ENCODE measurements at places on chromosomes 2 and 18.

GRCh38 chr2:129008055-129008880 lies 689.6 kb upstream of the HS6ST1 start:
- no peak for DNase-seq

DNA sequence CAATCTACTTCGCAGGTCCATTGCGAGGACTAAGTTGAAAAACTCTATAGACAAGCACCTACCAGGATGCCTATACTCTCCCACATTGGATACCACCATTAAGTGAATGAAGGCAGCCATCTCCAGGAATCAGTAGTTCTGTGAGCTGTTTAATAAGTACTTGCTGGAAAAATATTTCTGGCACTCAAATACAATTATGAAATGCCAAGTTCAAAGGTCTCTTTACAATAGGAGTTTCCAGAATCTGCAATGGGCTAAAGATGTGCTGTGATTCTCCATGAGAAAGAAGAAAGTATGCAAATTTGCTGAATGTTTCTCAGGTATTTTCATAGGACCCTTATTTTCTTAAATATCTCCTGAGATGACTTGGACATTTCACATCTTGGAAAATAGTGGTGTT lies 103.0 kb downstream of the AP1S3 start:
- no peak for DNase-seq

- no peak for DNase-seq
These were observed 44.1 kb downstream of the MRPS5 start for GRCh38 chr2:95077530-95077825.

- no peak for DNase-seq
These were observed 447.6 kb upstream of the TCF4 start for GRCh38 chr18:56035546-56035945.

DNA sequence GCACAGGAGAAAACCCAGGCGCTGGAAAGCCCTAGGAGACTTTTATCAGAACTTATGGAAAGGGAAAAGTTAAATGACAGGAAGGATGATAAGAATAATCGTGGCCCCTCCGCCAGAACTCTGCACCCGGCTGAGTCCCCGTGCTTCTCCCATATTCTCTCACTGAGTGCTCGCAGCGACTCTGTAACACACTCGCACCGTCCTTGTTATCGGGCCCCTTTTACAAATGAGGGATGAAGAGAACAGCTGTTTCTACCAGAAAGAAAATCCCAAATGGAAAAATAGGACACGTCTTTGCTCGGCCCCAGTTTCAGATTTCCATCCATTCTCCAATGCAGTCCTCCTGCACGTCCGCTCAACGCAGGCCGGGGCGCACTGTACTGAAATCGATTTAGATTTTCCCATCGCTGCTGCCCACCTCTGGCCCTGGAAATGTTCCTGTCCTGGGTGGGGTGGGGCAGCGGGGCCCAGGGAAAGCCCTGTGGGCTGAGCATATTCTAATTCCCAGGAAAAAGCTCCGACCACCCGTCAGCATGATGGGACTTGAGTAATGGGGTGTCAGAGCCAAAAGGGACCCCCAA lies 66.4 kb downstream of the KCNF1 start:
- DNase-seq: no peak

GRCh38 chr2:12665334-12665733 lies 51.4 kb upstream of the TRIB2 start:
- DNase-seq: no peak

DNA sequence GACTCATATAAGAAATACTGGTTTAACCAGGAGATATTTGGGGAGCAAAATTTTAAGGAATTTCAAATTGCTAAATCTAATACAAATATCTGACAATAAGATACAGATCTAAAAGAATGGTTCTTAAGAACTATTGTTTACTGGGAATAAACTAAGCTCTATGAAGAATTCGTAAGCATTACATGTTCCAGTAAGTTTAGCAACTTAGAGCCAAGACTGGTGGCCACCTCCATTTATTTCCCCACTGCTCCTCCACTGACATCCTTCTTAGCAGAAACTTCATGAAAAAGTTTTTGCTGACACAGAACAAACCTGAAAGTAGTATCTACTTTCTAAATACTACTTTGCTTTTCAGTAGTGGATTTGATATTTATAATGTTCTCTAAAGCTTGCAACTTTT lies 83.0 kb downstream of the ACSL3 start:
- no peak for DNase-seq

DNA sequence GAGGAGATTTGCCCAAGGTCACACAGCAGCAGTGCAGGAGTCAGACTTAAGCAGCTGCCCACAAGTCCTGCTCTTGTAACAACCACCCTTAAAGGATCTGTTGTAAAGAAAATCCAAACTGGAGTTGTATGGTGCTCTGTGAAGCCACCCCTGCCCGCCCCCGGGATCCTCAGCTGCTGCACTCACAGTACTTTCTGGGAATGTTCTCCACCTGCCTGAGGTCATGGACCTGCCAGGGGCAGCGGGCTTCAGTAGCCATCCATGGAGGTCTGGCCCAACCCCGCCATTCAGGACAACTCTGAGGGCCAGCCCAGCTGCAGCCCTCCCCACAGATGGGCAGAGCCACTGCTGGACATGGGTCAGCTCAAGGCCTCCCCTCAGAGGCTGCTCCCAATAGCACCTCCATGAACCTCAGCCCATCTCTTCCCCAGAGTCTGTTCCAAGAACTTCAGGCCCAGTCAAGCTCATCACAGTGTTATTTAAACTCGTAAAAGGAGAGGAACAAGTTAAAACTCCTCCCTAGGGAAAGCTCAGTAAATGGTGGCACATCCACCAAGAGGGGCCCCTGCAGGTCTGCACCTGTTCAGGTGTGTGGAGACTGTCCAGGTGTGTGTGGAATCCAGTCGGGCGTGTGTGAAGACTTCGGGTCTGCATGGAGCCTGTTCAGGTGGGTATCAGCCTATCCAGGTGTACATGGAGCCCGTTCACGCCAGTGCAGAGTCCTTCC lies 39.4 kb upstream of the GPC1 start:
- DNase-seq: no peak

DNA sequence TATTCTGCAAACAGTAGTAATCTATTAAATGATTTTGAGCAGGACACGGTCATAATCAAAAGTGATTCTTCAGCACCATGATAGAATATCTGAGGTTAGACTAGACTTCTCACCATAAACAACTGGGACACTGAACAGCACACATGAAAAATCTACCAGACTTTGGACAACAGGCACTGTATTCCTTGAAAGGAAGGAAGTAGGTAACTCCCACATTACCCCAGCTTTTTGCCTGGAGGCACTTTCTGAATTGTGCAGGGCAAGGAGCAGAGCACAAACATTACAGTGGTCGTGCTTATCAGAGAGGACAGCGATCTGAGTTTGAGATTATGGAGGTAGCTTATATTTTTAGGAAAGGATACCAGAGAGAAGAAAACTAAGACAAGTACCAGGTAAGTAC lies 25.3 kb upstream of the IL1RL1 start:
- DNase-seq: no peak

DNA sequence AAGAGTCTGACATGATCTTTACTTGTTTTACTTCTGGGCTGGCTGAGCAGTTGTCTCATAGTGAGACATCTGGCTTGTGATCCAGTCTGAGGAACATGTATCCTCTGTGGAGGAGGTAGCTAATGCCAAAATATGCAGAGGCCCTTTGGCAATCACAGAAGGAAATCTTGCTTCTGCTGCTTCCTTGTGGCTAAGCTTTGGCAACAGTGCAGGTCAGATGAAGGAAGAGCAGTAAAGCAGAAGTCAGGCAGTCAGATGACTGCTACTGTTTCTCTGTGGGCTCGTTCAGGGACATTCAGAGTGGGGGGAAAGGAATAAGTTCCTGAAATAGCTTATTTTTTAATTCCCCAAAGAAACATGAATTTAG lies 22.3 kb downstream of the DOK1 start:
- DNase-seq: no peak

DNA sequence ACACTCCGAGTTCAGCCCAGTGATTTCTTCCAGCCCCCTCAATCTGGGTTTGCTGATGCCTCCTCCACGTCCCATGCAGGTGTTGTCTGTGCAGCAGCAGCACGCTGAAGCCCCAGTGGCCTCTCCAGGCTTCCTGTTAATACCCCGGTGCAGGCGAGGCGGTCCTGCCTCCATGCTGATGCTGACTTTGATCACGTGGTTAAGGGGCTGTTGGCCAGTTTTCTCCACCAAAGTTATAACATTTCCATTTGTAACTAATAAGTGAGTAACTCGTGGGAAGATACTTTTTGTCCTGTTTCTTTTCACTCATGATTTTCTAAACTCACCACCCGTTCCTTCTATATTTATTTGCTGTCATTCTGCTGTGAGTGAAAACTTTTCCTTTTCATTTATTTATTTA lies 42.5 kb upstream of the TMEM18 start:
- no peak for DNase-seq

DNA sequence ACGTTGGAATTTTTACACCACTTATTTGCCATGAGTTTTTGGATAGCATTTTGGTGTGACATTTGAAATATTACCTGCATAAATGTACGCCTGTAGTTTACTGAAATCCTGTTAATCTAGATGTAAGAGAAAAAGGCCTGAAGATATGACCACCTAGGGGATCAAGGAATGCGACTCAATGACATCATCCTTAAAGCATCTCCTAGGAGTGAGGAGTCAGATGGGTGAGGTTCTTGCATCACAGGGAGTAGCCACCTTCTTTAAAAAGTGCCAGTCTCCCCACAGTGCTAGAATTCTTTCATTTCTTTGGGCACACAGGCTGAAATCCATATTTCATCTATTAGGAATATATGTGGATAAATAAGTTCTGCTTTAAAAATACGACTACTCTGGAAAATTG lies 34.5 kb downstream of the ADCYAP1 start:
- DNase-seq: no peak

GRCh38 chr2:211380041-211380440 lies 823.6 kb downstream of the CPS1 start:
- no peak for DNase-seq

DNA sequence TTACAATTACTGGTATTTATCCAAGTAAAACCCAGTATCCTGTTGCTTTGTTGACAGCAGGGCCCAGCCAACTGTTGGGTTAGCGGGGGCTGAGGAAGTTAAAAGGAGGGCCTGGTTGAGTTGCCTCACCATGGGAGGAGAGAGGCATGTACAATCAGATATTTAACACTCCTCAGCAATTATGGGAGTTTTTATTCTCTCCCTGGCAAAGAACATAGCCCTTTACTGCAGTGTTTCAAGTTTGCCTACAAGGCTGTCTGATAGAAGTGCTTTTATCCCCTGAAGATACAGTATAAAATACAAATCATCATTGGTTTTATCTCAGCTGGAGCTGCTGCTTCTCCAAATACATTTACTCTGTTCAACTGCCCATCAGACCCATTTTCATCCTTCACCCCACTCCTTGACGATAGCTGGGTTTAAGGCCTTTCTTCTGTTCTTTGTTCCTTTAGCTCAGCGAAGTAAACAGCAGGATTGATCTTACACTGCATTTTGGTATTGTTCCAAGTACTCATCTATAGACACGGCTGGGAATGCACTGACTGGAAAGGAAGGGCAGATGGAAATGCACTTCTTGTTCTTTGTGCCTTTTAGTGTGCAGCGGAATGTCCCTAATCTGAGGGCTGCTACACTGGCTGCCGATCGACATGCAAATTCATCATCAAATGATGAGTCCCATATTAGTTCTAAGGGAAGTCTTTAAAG lies 402.5 kb upstream of the SPRED2 start:
- no peak for DNase-seq

DNA sequence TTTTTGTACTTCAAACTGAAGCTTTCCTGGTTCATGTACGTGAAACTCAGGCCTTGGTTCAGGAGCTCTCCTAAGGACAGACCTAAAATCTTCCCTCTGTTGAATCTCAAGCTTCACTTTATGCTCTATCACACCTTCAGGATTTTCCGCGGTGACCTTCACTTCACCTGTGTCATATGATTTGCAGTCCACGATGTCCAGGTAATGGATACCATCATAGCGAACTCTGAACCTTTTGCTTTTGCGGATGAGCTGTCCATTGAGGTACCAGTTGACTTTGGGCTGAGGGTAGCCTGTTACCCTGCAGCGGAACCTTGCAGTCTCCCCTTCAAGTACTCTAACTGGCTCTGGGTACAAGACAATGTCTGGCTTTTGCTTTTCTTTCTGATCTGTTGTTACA lies 31.2 kb downstream of the TTN start:
- no peak for DNase-seq

DNA sequence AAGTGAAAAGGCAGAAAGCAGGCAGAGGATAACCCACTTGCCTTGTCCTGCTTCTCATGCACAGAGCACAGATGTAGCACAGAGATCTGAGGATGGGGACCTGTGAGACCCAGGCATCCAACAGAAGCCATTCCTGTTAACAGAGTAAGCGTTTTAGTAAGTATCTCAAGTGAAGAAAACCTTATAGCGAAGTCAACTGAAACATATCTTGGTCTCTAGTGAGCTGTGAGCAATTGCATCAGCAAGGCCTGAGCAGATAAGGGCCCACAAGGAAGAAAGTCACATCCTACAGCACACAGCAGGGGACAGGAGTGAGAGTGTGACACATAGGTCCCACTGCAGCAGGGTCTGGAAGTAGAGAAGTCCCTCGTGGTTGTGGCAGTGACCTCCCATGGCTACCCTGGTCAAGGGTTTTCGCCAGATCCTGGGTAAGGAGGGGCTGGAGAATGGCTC lies 248.7 kb upstream of the TNP1 start:
- no peak for DNase-seq

DNA sequence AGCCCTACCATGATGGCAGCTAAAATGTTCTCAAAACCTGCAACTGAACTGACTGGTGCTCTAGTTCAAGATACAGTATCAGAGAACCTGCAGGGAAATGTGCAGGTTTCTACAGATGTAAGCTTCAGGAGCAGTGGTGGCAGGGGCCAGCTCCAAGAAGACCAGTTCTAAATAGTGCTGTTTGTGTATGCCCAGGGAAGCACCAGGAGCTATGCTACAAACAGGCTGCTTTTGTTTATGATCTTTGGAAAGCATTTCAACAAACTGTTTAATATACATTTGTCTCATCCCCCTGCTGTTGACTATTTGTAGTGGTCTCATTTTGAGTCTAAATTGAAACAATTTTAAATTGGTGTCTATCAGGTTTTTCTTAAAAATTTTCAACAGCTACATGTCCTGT lies 20.7 kb downstream of the FZD5 start:
- DNase-seq: no peak

DNA sequence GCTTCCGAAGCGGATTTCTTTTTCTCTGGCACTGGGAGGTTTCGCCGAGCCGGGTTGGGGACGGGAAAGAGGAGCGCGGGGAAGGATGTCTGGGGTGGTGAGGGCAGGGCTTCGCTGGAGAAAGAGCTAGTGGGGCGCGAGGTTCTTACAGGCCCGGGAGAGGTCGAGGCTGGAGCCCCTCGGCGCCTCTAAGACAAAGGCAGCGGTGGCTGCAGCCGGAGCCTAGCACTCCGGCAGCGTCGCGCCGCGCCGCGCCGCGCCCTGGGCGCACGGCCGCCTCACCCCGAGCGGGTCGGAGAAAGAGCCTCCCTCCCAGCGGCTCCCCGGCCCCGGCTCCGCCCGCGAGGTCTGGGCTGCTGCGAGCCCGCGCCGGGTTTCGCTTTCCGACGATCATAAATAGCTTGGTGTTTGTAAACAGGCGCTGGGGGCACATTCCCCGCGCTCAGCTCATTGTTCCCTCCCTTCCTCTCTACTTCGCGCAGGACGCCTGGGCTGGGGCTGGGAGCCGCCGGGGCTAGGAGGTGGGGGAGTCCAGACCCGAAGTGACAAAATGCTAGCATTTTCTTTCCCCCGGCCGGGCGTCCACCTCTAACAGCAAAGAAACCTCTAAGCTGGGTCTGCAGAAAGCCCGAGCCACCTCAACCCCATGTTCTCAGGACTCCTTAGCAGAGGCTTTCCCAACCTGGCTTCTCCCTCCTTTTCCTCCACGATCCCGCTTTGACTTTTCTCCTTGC lies 813 bp upstream of the MEIS1 start:
- DNase-seq: peak; percentile 46

- DNase-seq: no peak
These were observed 40.0 kb upstream of the ITGA6 start for GRCh38 chr2:172387361-172387760.

- no peak for DNase-seq
These were observed 91.4 kb downstream of the SCN9A start for GRCh38 chr2:166284359-166284758.
